ENCODE measurements at places on chromosomes 2 and 18.
A peak's percentile ranks its signal among the peaks of the same experiment; 100 is the strongest.

GRCh38 chr2:232525791-232526371 lies at the start of gene CHRND:
Gene CHRND, plus strand, starts transcription at chr2:232526160. Its CDS starts 56 bp downstream, at chr2:232526216.
- DNase-seq: no peak

DNA sequence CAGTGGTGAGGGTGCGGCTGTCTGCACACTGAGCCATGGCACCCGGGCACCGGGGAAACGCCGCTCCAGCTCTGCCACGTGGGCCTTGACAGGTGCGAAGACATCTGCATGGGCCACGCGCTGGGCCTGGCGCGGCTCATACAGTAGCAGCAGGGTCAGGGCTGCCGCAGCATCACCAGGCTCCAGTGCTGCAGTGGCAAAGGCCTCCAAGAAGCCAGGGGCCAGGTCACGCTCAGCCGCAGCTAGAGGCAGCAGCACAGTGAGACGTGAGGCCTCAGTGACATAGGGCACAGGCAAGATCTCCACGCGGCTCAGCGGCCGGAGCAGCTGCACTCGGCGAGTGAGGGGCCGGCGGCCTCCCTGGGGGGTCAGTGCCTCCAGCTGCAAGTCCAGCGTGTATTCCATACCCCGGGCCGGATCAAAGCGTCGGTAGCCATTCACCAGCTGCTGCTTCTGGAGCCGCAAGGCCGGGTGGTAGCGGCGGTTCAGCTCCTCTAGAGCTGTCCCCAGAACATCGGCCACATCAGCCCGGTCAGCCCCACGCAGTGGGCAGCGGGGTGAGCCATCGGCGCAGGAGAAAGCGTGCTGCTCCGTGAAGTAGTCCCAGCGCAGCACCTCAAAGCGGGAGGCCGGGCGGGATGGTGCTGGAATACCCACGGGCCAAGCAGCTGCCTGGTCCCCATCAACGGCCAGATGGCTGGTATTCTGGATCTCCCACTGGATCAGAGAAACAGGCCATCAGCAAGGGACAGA lies 3.5 kb downstream of the CHPF start:
- DNase-seq: no peak

DNA sequence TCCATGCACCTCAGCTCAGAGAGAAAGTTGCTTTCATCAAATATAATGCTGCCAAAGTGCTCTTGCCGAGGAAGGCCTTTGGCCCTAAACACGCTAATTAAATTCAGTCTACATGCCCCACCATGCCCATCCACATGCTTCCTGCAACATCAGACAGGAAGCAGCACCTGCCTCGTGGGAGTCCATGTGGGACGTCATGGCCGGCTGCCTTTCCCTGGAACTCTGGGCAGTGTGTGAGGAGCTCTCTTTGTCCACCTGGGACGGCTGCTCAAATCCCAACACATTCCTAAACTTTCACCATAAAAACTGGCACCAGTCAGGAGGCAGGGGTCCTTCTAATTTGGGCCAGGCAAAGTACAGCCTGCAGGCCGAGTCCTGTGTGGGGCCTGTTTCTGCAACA lies 23.1 kb downstream of the FAM178B start:
- DNase-seq: no peak

DNA sequence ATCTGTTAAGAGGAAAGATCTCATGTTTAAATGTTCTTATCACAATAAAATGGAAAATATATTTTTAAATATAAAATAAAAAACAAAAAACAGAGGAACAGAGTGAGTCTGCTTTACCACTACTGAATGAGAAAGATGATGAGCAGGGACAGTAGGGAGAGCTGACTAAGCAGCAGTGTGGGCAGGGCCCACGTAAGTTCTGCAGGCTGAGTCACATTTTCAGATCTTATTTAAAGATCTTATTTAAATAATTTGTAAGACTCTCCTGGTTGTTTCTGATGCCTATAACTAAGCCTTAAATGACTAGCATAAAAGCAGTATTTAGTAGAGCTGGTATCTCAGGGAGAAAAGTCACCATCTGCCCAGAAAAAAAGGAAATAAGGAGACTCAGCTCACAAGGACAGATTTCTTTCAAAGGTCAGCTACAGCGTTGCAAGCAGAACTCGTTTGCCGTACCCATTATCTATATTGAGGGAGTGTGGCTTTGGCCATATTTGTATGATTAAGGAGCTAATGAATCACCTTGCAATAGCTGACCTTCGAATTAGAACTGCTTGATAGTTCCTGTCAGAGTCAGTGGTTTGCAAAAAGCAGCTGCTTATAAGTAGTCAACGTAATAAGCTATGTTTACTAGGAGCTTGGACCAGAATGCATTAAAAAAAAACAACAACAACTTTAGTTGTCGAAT lies 322.1 kb upstream of the CHAC2 start:
- peak; percentile 74 for DNase-seq

GRCh38 chr2:182724656-182725055 lies 8.6 kb downstream of the DNAJC10 start:
- no peak for DNase-seq

GRCh38 chr2:49335546-49335945 lies 181.2 kb upstream of the FSHR start:
- no peak for DNase-seq

GRCh38 chr2:221554769-221555493 lies 17.2 kb downstream of the EPHA4 start:
- peak; percentile 60 for DNase-seq

GRCh38 chr2:128286011-128286721 lies 32.5 kb downstream of the HS6ST1 start:
- no peak for DNase-seq

GRCh38 chr2:8992643-8993042 lies 10.8 kb downstream of the MBOAT2 start:
- DNase-seq: no peak

GRCh38 chr2:102070058-102070642 lies 72.4 kb upstream of the IL1R1 start:
- peak; percentile 80 for DNase-seq

DNA sequence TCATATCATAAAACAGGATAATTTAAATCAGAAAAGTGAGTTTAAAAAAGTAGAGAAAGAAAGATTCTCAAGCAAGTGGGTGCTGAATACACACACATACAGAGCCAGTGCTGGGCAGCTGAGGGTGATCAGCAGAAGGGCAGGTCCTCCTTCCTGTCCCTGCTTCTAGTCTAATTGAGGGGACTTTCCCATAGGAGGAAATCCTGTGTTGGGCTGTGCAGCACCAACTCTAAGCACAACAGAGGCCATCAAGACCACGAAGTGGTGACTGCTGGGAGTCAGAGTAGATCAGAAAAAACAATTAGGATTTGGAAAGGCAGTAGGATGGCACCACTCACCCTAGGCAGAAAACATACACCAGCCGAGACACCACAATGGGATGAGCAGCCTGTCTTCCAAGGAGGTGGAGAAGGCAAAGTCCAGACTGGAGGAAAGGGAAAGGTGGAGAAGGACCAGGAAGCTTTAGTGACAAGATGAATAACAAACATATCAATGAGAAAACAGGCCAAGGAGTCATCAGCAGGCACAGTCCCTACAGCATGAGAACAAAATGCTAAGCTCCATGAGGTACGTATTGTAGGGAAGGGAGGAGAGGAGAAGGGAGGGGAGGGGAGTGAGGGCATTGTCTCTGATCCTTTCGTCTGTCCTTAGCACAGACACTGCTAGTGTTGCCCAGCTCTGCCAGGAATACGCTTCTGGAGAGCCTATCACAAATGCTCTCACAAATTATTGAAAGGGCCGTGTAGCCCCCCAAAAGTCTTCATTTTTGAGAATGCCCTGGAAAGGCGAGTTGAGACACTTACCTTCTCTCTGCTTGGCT lies 16.7 kb upstream of the MSGN1 start:
- DNase-seq: no peak

- no peak for DNase-seq
Measured at GRCh38 chr2:21288299-21288698, 164.5 kb downstream of the TDRD15 start.

DNA sequence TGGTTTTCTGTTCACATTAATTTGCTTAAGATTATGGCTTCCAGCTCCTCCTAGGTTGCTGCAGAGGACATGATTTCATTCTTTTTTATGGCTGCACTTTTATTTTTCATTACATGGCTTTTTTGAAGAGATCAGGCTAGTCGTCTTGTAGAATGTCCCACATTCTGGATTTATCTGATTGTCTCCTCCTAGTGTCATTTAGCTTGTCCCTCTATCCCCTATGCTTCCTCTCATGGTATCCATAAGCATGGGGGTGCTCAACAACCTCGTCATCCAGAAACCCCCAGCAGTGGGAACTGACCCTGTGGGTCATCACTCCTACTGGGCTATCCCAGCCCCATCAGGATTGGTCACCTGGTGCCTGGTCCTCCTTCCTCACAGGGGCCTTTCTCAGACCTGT lies 49.6 kb downstream of the SERTAD2 start:
- no peak for DNase-seq

- no peak for DNase-seq
Measured at GRCh38 chr18:2312440-2312839, 258.9 kb downstream of the METTL4 start.

DNA sequence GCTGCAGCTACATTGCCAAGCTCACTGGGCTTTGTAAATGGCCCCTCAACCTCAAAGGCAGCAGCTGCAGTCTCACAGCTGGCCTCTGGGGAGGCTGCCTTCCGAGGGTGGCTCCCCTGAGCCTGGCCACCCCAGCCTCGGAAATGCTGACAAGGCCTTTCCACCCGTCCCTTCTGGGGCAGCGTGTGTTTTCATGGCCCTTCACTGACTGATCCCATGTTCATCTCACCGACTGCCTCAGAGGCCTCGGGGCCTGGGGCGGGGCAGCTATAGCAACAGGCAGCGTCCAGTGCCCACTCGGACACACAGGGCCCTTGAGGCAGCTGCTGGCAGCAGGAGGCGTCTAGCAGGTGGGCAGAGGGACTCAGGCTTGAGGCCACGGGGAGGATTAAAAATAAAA lies 149.7 kb downstream of the GLI2 start:
- no peak for DNase-seq

GRCh38 chr18:3710712-3711301 lies 260.8 kb downstream of the TGIF1 start:
- no peak for DNase-seq

GRCh38 chr2:21317131-21317530 lies 193.4 kb downstream of the TDRD15 start:
- peak; percentile 8 for DNase-seq

DNA sequence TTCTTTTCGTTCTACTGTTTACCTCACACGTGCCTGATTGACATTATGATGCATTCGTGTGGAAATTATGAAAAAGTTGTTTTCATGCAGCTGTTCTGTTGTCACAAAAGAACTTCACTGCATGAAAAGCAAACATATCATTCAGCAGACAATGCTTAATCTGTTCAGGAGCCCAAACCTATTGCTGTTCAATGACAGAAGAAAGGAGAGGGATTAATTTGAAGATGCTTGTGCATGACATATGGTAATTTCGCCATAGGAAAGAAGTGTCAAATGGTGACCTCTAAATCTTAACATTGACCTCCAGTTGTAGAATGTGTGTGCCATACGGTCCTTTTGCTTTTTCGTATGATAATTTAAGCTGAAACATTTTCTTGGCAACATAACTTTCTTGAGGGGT lies 124.5 kb downstream of the WDR7 start:
- no peak for DNase-seq

- peak; percentile 61 for DNase-seq
Measured at GRCh38 chr2:152497481-152498052, 162.6 kb downstream of the FMNL2 start.

DNA sequence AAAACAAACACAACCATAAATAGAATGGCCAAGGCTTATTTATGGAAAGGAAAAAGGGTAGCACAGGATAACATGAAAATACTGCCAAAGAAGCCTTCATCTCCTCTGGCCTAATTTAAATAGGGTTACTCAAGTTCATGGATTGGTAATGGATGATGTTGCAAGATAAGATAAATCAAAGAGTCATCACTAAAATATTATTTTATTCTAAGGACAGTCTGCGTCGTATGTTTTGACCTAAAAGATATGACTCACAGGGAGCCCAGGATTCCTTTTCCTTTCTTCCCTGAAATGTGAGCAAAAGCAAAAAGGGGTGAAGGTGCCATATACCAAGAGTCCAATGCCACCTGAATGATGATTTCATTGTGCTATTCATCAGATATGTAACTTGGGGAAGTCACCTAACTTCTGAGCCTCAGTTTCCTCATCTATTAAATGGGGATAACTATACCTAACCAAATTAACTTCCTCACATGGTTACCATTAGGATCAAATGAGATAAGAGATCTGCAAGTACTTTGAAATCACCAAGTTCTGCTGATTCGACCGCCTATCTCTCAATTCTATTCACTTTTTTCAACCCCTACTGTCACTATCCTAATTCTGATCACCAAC lies 137.7 kb downstream of the THADA start:
- DNase-seq: peak; percentile 87

DNA sequence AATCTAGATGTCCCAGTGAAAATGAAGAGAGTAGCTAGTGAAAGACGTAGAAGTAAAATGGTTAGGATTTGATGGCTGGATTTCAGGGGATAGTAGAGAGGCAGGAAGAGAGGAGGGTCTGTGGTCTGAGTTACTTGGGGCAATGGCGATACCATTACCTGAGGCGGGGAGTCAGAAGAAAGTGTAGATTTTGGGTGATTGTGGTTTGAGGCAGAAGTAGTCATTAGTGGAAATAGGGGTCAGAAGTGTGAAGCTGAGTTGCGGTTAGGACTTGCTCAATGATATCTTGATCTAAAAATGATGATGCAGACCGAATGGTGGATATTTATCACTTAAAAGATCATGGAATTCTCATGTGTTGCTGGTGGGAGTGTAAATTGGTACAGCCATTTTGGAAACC lies 41.0 kb downstream of the CEP192 start:
- DNase-seq: no peak

DNA sequence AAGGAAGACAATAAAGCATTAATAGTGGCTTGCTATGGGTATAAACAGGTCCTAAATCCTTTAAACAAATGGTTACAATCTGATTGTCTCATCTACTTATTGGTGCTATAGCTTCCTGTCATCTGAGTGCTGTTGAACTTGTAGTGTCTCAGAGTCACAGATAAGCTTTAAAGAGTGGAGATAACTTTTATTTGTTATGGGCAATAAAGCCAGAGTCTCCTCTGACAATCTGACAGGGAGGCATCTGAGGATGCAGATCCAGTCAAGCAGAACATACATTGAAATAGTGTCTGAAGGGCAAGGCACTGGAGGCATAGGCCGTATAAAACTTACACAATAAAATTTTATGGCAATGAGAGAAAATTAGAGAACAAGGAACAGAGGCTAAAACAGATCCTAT lies 1132.4 kb upstream of the CDH2 start:
- DNase-seq: no peak

DNA sequence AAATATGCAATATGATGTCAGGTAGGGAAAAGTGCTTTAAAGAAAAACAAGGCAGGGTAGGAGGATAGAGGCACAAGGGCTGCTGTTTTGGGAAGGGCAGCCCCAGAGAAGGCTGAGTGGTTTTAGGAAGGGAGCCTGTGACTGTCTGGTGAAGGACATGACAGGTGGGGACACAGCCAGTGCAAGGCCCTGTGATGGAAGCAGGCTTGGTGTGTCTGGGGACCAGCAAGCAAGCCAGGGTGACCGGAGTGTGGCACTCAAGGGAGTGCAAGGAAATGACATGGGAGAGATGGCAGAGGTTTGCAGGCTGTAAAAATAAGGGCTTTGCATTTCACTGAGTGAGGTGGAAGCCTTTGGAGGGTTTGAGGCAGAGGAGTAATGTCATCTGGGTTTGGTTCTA lies 62.0 kb downstream of the LTBP1 start:
- DNase-seq: no peak
